ENCODE measurements at places on chromosomes 13 and 19.

DNA sequence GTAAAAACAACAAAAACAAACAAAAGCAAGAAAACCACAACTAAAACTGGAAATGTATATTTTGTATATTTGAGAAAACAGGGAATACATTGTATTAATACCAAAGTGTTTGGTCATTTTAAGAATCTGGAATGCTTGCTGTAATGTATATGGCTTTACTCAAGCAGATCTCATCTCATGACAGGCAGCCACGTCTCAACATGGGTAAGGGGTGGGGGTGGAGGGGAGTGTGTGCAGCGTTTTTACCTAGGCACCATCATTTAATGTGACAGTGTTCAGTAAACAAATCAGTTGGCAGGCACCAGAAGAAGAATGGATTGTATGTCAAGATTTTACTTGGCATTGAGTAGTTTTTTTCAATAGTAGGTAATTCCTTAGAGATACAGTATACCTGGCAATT, 17.1 kb downstream of the KLF5 start:
- DNase-seq = no peak

DNA sequence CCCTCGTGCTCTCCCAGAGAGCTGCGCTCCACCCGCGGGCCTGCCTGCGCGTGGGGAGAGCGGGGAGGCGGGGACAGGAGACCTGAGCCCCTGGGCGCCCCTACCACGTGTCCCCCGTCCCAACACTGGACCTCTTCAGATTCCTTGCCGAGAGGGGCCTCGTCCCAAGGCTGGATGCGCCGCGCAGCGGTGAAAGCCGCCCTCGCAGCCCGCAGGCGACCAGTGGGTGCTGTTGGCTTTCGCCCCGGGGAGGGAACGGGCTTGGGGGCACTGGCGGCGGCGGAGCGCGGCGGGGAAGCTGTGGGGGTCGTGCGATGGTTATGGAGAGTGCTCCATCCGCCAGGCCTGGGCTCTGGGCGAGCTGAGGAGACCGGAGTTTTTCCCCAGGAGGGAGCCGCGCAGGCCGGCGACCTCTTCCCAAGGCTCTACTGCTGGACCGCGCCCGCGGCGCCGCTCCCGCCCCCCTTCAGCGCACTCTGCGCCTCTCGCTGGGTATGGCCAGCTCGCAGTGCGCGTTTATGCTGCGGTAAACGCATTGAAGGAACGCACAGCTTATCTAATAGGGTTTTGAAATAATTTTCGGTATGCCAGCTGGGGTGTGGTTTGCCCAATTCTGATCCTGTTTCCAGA, 17.2 kb upstream of the RNF17 start:
- peak; percentile 65 for DNase-seq

GRCh38 chr13:106295971-106296370, 239.5 kb downstream of the EFNB2 start:
- DNase-seq = peak; percentile 94

- no peak for DNase-seq
Observed at GRCh38 chr19:35596366-35596999, 10.5 kb downstream of the PMIS2 start.

DNA sequence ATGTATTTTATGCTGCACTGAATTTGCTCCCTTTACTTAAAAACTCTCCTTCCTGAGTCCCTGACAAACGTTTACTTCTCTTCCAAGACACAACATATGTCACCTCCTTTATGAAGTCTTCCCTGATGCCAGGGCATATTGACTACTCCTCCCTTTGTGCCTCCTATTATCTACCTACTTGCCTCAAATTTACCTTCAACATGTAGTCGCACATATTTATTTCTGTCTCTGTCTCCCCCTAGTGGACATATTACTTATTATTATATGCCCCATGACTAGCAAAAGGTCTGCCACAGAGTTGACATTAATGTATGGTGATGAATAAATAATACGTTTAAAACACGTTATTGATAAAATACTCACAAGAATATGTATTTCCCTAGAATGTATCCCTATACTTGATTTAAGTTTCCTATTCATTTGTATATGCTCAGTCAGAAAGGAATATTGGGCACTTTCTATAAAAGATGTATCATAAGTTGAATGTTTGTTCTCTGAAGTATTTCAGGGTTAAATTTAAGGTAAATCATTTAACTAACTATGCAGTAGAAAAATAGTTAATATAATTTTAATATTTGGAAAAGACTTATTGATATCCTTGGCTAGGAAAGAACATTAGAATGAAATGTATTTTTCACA, 250.3 kb upstream of the ATXN8OS start:
- DNase-seq = no peak

DNA sequence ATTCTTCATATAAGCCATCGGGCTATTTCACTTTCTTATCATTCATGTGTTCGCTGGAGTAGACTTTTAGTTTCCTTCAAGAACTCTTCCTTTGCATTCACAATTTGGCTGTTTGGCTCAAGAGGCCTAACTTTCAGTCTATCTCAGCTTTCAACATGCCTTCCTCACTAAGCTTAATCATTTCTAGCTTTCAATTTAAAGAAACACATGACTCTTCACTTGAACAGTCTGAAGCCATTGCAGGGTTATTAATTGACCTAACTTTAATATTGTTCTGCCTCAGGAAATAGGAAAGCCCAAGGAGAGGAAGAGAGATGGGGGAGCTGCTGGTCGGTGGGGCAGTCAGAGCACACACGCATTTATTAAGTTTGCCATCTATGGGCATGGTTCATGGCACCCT, 158.1 kb downstream of the SUCLA2 start:
- DNase-seq = no peak

DNA sequence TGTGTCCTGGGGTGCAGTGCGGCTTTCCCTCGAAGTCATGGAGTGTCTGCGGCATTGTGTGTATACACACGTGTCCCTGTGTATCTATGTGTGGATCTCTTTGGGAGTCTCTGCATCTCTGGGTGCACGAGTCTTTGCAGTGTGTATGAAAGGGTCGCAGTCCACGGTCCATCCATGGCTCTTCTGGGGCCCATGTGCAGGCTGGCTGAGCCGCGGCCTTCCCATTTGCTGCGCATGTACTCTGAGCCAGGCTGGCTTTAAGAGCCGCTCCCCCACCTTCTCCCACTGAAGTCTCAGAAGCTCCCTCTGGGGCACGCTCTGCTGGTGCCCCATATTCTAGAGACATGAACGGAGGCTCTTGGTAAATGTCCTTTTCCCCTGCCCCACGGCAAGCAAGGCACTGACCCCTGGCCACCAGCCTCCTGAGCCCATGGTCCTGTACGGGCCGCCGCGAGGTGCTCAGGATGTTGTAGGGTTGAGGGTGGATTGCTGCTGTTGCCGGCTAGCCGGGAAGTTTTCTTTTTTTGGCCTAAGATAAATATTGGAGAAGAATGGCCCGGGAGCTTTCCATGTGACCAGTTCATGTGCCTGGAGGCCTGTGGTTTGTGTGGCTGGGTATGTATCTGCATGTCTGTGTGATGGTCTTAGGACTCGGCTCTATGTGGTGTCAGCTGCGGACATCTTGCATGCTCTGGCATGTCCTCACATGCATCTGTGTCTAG, 31.9 kb downstream of the PAK4 start:
- DNase-seq = no peak

DNA sequence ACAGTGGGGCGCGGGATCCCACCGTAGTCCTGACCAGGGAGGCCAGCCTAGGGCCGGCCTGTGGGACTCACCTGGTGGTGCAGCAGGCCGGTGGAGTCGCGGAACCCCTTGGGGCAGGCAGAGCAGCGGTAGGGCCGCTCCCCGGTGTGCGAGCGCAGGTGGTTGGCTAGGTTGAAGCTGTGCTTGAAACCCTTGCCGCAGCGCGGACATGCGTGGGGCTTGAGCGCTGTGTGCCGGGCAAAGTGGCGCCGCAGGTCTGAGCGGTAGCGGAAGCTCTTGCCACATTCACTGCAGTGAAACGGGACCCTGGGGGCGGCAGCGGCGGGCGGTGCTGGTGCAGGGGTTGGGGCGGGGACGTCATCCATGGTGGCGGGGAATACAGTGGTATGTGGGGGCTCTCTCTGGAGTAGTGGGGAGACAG, 1.8 kb downstream of the FIZ1 start:
- no peak for DNase-seq

DNA sequence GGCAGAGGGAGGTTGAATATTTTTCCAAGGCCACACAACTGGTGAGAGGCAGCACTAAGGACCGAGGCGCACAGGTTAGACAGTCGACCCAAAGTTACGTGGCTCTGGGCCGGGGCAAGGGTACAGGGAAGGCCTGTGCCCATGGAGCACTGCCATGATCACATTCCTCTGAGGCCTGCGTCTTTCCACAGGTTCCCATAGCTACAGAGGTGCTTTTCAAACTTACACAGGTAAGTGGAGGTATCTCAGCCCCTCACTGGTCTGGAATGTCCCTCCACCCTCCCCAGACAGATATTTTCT, 814 bp downstream of the ZNF211 start:
- no peak for DNase-seq

GRCh38 chr13:49265822-49266221, 18.1 kb downstream of the CDADC1 start:
- DNase-seq = peak; percentile 6

DNA sequence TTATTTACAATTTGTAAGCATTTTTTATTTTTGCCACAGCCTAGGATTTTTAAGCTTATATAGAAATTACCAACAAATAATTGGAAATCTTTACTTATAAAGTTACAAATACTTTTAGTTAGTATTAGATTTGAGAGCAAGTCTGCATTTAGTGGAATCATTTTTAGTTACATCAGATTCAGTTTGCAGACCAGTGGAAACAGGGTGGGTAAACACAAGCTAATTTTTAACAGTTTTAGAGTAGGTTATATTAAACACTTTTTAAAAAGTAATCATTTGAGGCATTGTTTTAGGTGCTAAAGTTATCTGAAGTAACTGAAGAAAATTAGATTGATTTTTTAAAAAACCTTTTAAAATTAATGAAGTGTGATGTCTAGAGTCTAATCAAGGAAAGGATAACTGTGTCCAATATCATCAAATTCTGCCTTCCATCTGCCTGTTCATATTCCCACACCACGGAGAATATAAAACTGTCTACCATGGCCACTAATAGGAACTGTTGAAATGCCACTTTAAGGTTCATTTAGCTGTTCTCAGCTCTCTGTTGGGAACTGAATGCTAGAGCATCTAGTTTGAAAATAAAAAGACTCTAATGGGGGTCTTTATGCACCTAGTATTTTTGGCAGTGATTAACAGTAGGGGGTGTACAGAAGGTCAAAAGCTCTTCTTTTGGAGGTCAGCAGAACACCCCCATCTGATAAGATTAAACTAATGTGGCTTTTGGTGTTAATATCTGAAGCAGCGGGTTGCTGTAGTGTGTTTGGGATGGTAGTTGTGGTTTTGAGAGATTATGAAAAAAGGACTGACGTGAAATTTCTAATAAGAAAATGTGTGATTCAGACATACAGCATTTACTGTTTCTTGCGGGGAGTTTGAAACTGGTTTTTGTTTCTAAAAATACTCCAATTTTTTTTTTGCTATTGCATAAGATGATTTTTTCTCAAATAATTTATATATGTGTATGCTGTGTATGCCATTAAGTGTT, 66.5 kb downstream of the NDFIP2 start:
- no peak for DNase-seq

DNA sequence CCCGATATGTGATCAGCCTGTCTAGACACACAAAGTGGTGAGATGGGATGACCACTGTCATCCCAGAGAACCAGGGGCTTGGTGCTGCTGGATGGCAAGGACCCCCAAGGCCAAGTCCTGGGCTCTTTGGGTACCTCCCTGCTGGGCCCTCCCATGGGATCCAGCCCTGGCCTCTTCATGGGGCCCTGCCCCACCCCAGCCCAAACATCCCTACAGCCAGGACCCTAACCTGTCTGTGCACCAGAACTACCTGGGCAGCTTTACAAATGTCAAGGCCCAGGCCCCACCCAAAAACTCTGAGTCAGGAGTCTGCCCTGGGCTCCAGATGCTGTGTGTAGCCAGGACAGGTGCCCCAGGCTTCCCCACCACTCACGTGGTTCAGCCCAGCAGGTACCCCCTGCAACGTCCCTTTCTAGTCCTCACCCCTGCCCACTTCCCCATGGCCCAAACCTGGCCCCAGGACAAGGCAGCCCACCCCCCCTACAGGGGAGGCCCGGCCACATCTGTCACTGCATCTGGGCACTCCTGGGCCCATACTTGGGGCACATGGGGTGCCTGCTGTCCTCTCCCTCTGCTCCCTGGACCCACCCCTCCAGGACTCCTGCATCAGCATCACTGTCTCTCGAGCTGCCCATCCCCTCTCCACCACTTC, 233.5 kb downstream of the TUBA3C start:
- no peak for DNase-seq

GRCh38 chr13:24038405-24038804, 122.1 kb upstream of the SPATA13 start:
- DNase-seq = no peak

Data from WERI-Rb-1 (cell line).